ENCODE measurements at places on chromosomes 12 and 14.

DNA sequence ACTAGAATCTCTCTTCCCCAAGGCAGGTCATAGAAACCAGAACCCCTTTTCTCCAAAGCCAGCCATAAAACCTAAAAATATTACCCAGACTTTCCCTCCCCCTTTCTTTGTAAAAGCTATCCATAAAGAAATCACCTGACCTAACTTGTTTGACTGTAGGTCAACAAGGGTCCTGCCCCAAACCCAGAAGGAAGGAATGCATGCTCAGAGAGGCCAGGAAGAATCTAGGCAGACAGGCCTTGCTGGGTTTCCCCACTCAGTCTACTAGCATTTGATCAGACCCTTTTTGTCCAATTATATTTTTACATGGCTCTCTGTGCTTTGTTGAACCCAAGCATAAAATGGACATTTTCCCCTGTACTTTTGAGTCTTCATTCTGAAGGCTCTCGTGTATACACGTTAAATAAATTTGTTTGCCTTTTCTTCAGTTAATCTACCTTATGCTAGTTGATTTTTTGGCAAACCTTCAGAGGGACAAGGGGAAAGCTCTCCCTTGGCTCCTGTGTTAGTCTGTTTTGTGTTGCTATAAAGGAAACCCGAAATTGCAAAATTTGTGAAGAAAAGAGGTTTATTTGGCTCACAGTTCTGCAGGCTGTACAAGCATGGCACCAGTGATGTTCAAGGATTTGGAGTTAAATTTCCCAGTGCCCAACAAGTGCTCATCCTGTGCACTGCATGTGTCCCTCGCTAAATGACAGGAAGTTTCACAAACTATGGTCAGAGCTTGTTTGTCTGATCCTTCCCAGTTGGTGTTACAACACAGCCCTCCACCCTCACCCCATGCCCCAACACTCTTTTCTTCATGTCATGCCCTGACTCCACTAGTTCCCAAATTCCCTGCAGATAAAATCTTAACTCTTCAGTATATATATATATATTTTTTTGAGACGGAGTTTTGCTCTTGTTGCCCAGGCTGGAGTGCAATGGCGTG, 14.2 kb upstream of the RASSF3 start:
- DNase-seq, result peak; percentile 9

- no peak for DNase-seq
These were observed 90.0 kb upstream of the EIF5 start for GRCh38 chr14:103243764-103244737.

DNA sequence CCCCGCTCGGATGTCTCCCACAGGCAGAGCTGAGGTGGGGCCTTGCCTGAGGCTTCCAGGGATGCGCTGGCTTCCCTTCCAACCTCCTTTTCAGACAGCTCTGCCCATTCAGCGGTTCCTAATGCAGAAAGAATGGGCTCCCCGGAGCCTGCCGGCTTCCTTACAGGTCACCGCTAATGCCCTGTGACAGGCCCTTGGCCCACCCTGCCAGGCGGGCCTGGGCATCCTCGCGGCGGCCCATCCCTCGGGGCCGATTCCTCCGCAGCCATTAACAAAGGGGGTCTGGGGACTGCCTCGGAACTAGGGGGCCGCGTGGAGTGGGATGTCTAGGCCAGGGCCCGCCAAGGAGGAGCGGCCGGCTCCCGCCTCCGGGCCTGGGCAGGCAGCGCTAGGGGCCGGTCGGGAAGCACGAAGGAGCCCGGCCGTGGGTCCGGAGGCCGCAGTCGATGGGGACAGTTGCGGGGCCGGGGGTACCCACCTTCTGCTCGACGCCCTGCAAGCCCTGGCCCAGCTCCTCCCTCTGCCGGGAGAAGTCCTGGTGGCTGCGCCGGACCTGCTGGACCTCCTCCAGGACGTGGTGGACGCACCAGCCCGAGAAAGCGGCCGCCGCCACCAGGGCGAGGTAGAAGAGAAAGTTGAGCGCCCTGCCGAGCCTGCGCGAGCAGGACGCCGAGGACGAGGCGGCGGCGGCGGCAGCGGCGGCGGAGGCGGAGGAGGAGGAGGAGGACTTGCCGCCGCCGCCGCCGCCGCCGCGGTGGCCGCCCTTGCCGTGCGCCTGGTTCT, 738 bp downstream of the CKAP4 start:
- peak; percentile 61 for DNase-seq

DNA sequence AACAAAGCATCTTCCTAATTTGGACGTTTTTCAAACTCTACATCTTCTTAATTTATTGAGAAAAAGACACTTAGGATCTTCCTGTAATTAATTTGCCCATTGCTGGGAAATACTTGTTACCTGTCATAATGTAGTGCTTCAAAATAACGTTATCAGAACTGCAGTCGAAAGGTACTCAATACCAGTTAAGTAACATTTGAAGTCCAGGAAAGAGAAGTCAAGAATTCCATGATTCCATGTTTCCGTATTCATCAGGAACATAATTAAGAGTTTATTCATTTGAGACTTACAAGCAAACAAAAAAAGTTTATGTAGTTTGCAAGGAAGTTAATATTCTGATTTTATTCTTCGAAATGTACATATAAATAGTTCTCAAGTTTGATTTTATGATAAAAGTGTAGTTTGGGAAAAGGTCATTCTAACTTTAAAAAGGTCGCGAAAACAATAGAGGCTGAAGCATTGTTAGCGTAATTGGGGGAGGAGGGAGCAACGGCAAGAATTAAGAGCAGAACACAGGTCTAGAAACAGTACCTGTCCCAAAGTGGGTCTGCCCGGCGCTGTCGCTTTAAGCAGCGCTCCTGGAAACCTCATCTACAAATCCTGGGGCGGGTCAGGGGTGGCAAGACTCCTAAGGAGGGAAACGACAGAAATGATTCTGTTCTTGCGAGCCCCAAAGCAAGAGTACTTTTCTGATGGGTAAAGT, 1.2 kb upstream of the KCNMB4 start:
- no peak for DNase-seq

DNA sequence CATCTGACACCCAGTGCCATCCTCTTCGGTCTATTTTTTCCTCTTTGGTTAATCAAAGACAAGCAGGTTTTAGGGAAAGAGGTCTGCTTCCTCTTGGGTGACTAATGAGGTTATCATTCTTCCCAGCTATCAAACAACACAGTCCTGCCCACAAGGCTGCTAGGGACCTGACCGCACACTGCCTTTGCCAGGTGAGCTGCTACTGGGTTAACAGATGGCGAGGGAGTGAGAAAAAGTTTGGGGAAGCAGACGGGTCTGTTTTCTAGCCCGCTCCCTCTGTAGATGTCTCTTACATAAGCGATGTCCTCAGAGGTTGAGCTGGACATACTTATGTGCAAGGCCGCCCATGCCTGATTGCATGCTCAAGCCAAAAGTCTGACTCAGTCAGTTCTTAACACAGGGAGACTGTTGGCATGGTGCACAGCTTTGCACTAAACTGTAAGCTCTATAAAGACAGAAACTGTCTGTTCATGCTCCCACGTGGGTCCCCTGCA, 94.1 kb downstream of the SLC15A4 start:
- DNase-seq, result no peak

Data from CD4-positive, alpha-beta T cell treated with Interleukin-1 beta for 1 hour (primary cell).